NCI-H1092 treated with DMSO at 0.1 percent for 48 hours (cell line): ENCODE measurements at places on chromosomes 2 and 18.

- DNase-seq, result no peak
Measured at GRCh38 chr2:36919041-36919837, 47.1 kb downstream of the STRN start.

DNA sequence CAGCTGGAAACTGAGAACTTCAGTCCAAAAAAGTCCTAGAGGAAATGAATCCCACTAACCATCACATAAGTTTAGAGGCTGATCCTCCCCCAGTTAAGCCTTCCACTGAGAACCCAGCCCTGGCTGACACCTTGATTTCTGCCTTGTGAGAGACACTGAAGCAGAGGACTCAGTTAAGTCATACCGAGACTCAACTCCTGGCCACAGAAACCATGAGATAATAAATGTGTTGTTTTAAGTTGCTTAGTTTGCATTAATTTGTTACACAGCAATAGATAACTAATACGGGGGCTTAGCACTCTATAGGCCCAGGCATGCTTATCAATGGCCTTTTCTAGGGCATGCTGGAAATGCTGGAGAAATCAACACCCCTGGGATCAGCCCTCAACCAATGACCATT lies 3.4 kb upstream of the ADD2 start:
- no peak for DNase-seq

- no peak for DNase-seq
Measured at GRCh38 chr2:239916205-239917124, 108.7 kb downstream of the NDUFA10 start.

GRCh38 chr18:28039691-28040090 lies 137.2 kb downstream of the CDH2 start:
- DNase-seq, result no peak

DNA sequence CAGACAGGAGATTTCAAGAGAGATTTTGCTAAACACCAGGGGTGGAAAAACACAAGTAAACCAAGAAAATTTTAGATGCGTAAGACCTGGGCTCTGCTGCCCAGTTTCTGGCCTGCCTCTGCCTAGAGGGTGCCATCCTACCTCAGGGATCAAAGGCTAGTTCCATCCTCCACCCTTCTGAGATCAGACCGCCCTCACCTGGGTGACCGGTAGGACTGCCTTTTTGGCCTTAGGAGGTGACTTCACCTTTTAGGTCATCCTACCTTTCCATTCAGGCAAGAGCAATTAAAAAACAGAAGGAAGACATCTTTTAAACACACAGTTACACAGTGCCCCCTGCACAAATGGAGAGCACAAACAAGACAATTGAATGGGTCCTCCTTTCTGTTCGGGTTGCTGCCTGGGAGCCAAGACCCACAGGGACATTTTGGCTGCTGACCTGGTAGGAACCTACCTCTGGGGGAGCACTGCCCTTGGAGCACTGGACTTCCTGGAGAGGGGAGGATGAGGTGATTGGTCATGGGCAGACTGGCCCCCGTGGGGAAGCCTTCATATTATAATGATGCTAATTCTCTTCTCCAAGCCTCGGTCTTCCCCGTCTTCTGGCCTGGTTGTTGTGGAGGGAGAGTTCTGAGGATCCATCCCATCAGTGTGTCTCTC lies 3.1 kb downstream of the PSD4 start:
- DNase-seq, result no peak
